ENCODE measurements at places on chromosomes 16 and 17.

GRCh38 chr17:74770498-74771318, 5.4 kb downstream of the NAT9 start:
- DNase-seq: no peak

DNA sequence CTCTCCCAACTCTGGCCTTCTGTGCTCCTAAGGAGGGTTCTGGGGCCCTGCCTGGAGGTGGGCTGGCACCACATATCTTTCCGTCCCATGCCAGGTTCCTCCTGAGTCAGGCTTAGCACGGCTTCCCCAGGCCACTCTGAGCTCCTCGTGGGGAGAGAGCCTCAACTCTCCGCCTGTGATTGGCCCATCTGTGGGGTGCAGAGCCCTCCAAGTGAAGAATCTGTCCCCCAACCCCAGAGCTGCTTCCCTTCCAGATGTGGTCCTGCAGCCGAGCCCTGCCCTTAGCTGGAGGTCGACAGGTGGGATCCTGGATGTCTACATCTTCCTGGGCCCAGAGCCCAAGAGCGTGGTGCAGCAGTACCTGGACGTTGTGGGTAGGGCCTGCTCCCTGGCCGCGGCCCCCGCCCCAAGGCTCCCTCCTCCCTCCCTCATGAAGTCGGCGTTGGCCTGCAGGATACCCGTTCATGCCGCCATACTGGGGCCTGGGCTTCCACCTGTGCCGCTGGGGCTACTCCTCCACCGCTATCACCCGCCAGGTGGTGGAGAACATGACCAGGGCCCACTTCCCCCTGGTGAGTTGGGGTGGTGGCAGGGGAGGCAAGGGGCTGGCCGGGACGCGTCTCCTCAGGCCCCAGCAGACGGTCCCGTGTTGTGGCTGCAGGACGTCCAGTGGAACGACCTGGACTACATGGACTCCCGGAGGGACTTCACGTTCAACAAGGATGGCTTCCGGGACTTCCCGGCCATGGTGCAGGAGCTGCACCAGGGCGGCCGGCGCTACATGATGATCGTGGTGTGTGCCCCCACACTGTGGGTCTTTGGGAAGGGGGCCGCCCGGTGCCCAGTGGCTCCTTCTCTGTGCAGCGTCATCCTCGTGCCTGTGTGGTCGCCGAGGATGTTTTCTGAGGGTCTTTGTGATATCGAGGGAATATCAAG, 6.9 kb downstream of the GAA start:
- DNase-seq: no peak

DNA sequence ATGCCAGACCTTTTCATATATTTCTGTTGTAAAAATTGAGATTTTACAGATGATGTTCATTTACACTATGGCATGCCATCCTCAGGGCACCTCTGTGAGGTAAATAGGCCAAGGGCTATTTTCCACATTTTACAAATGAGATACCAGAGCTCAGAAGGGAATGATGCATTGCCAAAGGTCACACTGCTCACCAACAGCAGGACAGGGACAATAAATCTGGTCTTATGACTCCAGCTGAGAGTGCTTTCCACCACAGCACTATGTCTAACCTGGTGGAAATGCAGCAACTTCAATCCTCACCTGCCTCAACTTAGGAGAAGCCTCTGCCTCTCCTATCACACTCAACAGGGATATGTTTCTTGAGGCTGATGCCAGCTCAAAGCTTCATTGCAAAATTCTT, 40.6 kb downstream of the GRIN2A start:
- no peak for DNase-seq

GRCh38 chr16:56247018-56247417, 55.7 kb downstream of the GNAO1 start:
- no peak for DNase-seq
